Lung microvascular endothelial cell (primary cell): ENCODE measurements at places on chromosomes 12 and 14.

DNA sequence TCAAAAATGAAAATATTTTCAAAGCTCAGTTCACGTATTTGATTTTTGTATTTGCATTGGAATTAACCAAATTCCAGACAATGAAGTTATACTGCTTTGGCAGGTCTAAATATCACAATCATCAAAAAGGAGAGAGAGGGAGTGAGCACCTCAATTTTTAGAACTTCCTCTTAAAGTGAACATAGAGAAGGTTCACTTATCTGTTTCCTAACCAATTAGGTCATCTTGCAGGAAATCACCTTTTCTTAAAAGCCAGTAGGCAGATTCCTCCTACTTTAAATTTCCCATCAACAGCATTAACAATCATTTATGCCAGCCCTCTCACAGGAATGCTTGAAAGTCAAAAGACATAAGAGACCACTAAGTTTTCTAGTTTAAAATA lies 388.7 kb downstream of the ZFP36L1 start:
- DNase-seq: no peak

DNA sequence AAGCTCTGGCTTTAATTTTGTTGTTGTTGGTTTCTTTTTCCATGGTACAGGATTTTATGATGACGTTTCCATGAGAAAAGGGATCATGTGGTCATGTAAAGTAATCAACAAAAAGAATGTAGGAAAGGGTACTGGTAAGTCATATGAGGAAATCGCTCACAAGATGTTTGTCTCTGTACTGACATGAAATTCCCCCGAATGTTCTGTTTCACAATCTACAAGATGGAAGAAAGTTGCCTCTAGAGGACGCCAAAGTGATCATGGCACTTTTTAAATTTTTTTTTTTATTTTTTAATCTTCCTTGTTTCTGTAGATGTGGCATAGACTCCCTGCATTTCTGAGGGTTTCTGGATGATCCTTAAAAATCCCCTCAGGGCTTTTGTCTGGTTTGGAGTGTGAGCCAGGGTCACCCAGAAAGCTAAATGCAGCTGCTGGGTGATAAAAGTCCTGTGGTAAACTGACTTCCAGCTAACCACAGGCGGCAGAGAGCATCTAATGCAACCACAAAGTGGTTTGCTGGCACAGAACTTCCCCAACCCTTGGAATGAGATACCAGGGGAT lies 393.5 kb downstream of the CCDC91 start:
- no peak for DNase-seq

GRCh38 chr12:99005601-99006000 lies 360.5 kb downstream of the APAF1 start:
- DNase-seq: no peak

DNA sequence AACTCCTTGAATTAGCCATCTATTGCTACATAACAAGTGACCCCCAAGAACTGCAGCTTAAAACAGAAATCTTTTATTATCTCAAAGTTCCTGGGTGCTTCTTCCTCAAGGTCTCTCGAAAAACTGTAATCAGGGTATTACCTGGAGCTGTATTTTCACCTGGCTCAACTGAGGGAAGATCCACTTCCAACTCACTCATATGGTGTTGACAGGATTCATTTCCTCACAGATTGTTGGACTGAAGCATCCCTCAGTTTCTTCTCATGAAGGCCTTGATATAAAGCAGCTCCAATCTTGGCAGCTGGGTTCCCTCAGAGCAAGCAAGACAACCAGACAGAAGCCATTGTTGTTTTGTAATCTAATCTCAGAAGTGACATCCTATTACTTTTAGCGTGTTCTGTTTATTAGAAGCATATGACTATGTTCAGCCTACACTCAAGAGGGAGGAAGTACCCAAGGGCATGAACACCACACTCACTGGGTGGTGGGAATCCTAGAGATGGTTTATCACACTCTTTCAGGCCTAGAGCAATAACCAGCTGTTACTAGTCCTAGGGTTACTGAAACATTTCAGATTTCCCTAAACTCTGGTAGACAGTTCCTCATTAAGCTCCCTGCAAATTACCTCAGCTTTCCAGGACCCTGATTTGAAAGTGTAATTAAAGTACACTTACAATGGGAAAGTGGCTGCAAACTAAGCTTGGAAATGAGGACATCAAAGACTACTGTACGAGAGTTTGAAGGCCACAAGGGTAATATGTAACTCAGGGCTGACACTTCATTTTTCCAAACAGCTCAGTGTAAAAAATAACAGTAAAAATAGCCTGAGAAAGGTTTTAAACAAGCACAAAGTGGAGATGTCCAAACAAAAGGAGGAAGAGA lies 222.2 kb downstream of the SEC23A start:
- DNase-seq: no peak

GRCh38 chr12:90323217-90323616 lies 614.6 kb upstream of the ATP2B1 start:
- no peak for DNase-seq

- DNase-seq: no peak
Measured at GRCh38 chr14:38339696-38340095, 83.8 kb upstream of the CLEC14A start.

DNA sequence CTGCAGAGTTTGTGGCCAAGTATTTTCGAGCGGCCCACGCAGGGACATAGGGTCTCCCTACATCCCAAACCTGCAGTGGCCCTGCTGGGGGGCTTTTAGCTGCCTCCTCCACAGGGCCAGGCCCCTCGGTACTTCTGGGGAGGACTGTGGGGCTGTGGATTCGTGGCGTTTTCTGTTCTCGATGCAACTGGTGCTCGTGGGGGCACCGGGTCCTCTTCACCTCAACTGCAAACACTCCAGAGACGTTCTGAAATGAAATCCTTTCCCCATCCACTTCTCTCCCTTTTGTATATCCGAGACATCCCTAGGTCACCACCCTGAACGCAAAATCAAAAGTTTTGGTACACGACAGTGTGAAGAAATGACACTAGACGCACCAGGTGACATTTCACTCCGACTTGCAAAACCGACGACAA lies 2.3 kb downstream of the RFX4 start:
- no peak for DNase-seq

DNA sequence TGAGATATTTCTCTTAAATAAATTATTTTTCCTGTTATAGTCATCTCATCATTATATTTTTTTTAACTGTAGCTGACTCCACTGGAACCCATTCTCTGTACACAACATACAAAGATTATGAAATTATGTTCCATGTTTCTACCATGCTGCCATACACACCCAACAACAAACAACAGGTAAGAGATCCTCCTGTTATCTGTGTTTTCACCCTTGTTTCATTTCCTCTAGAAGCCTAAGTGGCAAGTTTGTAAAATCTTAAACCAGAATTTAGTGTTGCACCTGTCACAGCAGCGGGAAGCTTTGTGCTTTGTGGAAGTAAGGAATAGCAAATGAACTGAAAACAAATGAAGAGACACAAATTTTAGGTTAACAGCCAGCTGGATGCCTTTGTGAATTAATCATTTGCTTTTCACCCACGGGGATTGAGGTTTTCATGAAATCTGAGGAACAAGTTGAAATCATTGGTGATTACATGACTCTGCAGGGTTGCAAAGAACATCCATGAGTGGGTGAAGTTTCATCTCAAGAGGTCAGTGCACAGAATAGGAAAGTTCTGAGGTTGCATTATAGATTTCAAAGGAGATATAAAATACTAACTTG lies 273.9 kb upstream of the RGS6 start:
- DNase-seq: no peak
